ENCODE measurements at places on chromosomes 3 and 15.
A peak's percentile ranks its signal among the peaks of the same experiment; 100 is the strongest.

- DNase-seq, result peak; percentile 66
- peak overlapping the region; percentile 89 for H3K27ac ChIP-seq
- no peaks in the 10 kb centered on the region for H3K27me3 ChIP-seq
- no peaks in the 10 kb centered on the region for H3K36me3 ChIP-seq
- no peak overlapping the region for H3K4me3 ChIP-seq
Observed at GRCh38 chr15:74383695-74384565, 16.5 kb upstream of the CYP11A1 start.

- H3K36me3 ChIP-seq, result peaks cover 8% of the 10 kb centered on the region
- no peak overlapping the region for H3K27ac ChIP-seq
- no peaks in the 10 kb centered on the region for H3K4me1 ChIP-seq
Observed at GRCh38 chr3:13818919-13819318, 61.0 kb downstream of the WNT7A start.

- no peaks in the 10 kb centered on the region for H3K27me3 ChIP-seq
- no peaks in the 10 kb centered on the region for H3K36me3 ChIP-seq
- H3K27ac ChIP-seq, result no peak overlapping the region
- no peak overlapping the region for H3K4me3 ChIP-seq
- H3K4me1 ChIP-seq, result no peaks in the 10 kb centered on the region
- DNase-seq, result no peak
Observed at GRCh38 chr3:181402347-181402746, 309.4 kb upstream of the SOX2 start.

GRCh38 chr15:43135351-43135750, 2.0 kb downstream of the TMEM62 start:
- H3K4me3 ChIP-seq, result no peak overlapping the region
- H3K36me3 ChIP-seq, result peaks cover 29% of the 10 kb centered on the region
- H3K4me1 ChIP-seq, result peaks cover 28% of the 10 kb centered on the region
- H3K27ac ChIP-seq, result no peak overlapping the region

DNA sequence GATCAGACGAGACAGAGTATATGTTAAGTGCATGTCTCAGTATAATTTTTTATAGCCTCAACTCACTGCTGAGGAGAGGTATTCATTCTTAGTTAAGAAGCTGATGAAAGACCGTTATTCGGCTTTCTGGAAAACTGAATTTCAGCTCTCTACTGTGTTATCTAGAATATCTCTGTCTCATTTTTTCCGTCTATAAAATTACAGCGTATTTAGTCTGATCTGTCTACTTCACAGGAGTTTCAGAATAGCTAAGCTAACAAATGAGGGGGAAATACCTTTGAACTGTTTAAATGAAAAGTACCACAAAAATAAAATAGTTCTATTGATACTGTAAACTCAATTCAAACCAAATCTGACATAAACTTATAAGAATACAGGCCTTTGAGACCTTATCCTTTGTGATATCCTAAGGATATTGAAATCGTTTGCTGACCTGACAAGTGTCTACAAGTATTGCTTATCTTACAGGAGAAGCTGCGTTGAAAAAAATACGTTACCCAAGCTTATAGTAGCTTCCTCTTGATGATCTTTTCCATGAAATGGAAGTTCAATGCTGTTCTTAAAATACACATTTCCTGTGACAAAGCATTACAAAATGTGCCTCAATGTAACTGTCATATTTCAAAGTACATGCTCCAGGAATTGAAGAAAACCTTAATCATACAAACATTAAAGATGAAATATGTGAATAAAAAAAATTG, 104.6 kb downstream of the IL1RAP start:
- peak overlapping the region; percentile 92 for H3K27ac ChIP-seq
- no peaks in the 10 kb centered on the region for H3K27me3 ChIP-seq
- no peak for DNase-seq
- H3K36me3 ChIP-seq, result peaks cover 24% of the 10 kb centered on the region
- peak overlapping the region; percentile 44 for H3K4me3 ChIP-seq
- H3K4me1 ChIP-seq, result peaks cover 67% of the 10 kb centered on the region
